ENCODE measurements at places on chromosomes 2 and 18. TPM values are rescaled to one million over a fixed set of nuclear protein-coding genes. Genes with fewer than 3 reads are reported as not detected.

- DNase-seq = no peak
These were observed 35.9 kb downstream of the CD302 start for GRCh38 chr2:159762075-159762474.

The FAHD2A gene
- 39.2 TPM for total RNA-seq

DNA sequence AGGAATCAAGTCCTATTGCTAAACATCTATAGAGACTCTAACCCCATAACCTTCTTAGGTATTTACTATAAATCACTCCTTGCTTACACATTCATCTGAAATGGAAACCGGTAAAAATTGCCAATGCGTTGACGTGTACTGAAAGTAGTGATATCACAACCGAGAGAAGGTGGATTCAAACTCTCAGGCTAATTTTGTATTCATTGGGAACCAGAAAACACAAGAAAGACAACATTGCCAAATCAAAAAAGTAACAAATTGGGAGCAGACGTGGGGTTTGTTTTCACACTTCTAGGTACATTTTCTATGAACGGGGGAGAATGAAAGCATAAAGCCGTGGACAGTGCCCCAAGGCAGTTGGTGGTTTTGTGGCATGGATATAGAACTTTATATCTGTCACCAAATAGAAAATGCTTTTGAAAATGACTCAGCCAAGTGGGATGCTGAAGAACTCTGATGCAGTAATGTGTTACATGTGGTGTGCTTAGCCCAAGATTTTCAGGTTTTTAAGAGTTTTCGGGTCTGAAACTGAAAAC is 155.1 kb upstream of the RASGRP3 start:
- no peak for DNase-seq

The CXCR1 gene
- total RNA-seq = 0.89 TPM

GRCh38 chr2:19111354-19111753 is 247.1 kb downstream of the OSR1 start:
- no peak for DNase-seq

The TBR1 gene
- 0.10 TPM for total RNA-seq

The ARHGAP25 gene
- total RNA-seq = 6.5 TPM

- no peak for DNase-seq
These were observed 10.5 kb downstream of the PLEK start for GRCh38 chr2:68375582-68375981.

GRCh38 chr2:20171445-20171977 is 53.4 kb downstream of the SDC1 start:
- DNase-seq = no peak

DNA sequence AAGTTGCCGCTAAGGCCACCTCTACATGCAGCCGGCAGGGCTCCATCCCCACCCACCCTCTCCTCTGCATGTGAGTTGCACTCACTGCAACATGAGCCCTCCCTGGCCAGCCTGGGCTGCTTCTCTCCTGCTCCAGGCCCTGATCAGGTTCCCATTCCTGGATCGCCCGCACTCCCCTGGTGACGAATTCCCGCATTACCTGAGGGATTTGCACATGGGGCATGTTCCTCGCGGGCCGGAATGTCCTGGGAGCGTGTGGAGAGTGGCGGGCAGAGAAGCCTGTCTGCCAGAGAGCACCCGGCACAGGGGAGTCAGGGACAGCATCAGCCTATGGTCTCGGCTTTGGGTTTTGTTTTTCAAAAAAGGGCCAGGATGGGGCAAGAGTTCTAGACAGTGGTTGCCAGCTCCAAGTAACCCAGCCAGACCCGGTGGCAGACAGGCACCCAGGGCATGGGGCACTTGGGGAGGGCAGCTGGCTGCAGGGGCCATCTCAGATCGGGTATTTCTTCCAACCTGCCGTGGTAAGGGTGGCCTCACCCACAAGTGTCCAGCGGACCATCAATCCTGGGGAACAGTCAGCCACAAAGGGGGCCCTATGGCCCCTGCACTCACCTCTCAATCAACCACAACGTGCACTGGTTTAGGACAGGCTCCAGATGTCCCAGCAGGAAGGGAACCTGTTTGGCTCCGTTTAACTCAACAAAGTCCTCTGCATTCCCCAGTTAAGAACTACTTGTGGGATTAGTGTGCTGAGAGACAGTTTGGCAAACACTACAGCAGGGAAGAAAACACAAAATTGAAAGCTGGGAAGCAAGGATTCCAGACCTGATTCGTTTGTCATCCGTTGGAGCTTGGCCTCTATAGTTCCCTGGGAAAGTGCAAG is 187.7 kb downstream of the SMAD7 start:
- DNase-seq = no peak

The CACNB4 gene
- total RNA-seq = 22.3 TPM

- DNase-seq = no peak
These were observed 149.3 kb upstream of the PGAP1 start for GRCh38 chr2:197075754-197076337.

Measured in spinal cord (tissue), 10 donors.